ENCODE measurements at places on chromosomes 2 and 18.

GRCh38 chr2:213238753-213239495 is 45.3 kb upstream of the SPAG16 start:
- peak; percentile 89 for DNase-seq

DNA sequence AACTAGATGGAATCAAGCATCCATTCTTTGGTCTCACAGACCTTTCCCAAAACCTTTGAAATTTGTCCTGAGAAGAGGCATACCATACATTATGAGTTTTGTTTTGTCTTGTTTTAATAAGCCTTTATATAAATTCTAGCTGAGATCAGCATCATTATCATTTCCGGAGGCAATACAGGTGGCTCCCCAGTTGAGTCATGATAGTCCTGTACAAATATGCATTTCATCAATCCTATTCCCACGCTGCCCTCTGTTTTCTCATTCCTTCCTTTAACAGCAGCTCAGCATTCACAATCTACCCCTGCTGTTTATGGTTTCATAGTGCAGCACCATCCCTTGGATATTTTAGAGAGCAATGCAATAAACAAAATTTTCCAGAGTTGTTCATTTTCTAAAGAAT is 216.7 kb downstream of the TXNL1 start:
- DNase-seq, result no peak

GRCh38 chr18:28485918-28486317 is 309.0 kb upstream of the CDH2 start:
- no peak for DNase-seq

DNA sequence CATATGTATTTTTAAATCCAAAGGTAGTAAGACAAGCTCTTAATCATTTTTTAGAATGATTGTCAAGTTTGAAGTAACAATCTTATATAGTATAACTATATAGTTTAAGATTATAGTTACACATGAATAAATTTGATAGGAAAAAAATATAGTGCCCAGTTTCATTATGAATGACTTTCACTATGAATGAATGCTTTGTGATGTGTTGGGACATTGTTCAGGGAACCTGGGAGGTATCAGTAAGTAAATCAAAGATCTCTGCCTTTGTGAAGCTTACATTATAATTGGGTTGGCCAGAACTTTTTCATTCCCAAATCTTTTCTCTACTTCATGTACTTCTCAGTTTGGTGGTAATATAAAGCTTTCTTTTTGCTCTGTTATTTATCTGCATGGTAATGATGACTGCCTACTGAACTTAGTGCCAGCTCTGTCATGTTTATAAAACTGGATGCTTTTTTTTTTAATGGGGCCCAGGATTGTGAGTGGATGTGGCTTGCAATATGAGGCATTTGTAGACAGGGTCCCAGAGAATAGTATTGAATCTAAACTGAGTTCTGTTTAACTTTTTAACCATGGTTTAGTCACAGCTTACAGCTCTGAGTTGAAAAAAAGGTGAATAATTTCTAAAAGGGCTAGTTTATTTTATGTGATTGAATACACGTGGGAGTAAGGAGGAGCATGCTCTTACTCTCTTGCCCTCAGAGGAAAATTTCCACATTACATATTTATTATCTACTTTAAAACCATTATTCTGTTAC is 23.3 kb downstream of the GLS start:
- DNase-seq, result no peak

- DNase-seq, result no peak
Observed at GRCh38 chr18:13416208-13416607, 197.6 kb downstream of the LDLRAD4 start.

GRCh38 chr2:176979981-176980710 is 232.4 kb upstream of the HNRNPA3 start:
- no peak for DNase-seq

GRCh38 chr2:205407984-205408383 is 274.3 kb upstream of the NRP2 start:
- DNase-seq, result peak; percentile 75

DNA sequence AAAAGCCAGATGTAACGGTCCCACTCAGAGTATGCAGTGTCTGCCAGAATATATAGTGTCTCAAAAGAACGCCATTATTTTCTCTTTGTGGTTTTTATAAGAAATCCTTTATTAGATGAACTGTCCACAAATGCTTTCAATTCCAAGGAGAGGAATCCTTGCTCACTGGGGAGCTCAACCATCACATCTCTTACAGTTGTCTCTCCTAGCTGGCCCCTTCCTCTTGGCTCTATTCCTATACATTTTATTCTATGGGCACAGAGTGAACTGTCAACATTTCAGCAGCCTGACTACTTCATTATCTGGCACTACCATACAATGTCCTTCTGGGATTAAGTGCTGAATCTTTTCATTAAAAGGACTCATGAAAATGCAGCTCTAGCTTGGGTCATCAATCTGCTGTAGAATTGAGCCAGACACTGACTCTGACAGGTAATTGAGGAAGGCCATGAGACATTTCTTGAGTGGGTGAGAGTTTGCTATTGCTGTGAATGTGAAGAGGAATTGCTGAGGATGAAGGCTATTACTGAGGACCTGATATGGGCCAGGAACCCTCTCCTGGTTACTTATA is 96.5 kb upstream of the THOC1 start:
- DNase-seq, result peak; percentile 16

DNA sequence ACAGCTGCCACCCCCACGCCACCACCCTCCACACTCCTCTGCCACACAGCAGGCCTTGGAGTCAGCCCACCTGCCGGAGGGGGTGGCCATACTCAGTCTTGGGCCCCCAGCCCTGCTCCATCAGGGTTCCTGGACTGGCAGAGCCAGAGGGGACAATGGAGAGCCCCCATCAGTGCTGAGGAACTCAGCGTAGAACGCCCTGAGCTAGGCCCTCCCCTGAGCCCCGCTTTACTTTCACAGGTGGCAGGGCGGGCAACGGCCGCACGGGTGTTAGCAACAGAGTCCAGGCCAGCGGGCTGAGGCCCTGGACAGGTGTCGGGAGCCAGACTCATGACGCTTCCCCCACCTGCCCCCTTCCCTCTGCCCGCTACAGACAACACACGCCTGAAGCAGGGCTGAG is 47.1 kb downstream of the FOSL2 start:
- DNase-seq, result no peak

DNA sequence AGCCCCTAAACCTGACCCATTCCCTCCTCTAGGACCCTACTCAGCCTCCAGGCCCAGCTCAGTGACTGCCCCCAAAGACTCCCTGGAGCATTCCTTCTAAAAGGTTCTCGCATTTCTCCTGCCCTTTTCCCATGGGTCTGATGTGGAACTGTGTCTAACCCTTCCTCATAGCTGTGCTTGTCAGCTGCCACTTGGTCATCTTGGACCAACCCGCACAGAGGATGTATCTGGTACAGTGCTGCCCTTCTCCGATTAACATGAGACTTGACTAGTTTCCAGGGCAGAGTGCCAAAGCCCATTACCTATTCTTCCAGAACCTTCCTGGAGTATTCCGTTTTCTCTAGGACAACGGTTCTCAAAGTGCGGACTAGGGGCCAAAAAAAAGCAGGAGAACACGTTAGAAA is 518 bp upstream of the NFU1 start:
- no peak for DNase-seq

DNA sequence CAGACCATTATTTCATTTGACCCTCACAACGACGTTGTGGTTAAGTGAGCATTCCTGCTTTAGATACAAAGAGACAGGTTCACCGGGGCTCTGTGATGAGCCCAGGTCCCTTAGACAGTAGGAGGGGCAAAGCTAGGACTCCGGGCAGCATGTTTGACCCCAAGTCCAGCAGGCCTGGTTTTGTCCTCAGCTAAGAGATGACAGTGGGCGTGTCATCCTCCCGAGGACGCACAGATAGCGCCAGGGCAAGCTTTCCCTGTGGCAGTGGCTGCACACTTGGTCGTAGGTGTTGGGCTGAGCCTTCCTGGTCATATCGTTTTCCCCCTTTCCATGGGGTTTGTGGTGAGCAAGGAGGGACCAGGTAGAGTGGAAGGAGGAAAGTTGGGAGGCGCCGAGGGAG is 76.3 kb downstream of the MTCL1 start:
- DNase-seq, result no peak

DNA sequence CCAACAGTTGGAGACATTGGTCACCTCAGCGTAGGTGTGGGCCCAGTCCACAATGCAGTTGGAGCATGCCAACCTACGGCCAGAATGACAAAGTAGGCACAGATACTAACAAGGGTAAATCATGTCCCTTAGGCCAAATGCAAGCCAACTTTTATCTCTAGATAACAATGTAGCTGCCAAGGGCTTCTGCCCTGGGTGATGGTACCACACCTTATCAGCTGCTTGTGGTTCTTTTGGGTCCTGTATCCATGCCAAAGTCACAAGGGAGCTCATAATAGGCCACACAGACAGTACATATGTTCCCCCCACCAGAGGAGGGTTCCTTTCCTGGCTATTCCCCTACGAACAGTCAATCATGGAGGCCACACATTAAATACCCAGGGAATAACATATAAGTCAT is 19.1 kb downstream of the PHOSPHO2 start:
- DNase-seq, result no peak

DNA sequence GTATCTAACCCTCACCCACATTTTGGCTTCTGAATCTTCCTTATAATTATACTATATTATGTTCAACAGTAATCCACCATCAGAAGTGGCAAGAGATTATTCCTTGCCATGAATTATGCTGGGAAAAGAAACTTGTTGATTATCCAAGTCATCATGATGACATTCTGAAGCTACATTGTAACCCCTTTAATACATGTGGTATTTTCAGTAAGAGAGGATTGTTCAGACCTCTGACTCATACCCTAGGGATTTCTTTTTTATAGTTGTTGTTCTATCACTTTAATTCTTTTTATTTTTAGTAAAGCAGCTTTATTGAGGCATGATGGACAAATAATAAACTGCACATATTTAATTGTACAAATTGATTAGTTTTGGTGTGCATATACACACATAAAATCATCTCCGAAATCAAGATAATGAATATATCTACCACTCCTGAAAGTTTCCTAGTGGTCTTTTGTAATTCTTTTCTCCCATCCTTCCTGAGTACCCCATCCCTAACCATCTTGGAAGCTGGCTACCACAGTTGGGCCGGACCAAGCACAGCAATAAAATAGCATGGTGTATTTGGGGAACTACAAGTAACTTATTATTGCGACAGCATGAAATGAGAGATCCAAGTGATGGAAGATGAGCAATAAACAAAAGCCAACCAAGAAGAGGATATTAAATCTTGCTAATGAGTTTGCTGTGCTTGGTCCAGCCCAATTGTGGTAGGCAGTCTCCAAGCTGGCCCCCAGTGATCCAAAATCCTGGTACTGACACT is 159.9 kb downstream of the BARD1 start:
- peak; percentile 5 for DNase-seq

GRCh38 chr2:15421753-15422152 is 139.4 kb downstream of the NBAS start:
- DNase-seq, result no peak

DNA sequence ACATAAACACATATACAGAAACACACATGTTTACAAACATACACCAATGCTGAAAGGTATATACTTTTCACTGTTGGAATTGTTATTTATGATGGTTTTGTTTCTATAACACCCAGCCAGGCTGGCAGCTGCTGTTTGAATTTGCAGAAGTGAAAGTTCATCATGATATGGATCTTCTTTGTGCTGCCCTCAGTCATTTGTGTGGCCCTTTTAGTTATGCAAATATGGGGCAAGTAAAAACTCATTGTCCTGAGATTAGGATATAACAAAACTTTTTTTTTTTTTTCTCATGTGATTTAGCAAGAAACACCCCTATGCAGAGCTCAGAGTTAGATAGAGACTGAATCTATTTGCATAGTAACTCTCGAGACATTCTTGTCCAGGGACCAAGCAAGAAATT is 714.1 kb downstream of the KCNJ3 start:
- DNase-seq, result no peak

DNA sequence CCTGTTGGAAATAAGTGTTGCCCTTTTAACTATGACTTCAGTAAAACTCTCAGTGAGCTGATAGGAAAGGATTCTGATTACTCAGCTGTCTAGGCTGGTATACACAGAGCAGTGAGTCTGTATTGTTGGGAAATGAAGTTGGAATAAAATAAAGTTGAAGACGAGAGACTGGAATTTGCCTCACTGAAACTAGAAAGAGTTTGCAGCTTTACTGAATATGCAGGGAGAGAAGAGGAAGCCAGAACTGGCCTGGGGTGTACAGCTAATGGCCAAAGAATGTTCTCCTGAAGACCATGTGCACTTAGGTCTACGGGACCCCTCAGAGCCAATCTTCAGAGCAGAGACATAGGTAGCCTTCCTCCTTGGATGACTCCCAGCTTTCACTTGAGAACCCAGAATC is 26.5 kb downstream of the EIF4E2 start:
- peak; percentile 17 for DNase-seq

GRCh38 chr18:13382366-13382953 is 163.9 kb downstream of the LDLRAD4 start:
- DNase-seq, result peak; percentile 80

DNA sequence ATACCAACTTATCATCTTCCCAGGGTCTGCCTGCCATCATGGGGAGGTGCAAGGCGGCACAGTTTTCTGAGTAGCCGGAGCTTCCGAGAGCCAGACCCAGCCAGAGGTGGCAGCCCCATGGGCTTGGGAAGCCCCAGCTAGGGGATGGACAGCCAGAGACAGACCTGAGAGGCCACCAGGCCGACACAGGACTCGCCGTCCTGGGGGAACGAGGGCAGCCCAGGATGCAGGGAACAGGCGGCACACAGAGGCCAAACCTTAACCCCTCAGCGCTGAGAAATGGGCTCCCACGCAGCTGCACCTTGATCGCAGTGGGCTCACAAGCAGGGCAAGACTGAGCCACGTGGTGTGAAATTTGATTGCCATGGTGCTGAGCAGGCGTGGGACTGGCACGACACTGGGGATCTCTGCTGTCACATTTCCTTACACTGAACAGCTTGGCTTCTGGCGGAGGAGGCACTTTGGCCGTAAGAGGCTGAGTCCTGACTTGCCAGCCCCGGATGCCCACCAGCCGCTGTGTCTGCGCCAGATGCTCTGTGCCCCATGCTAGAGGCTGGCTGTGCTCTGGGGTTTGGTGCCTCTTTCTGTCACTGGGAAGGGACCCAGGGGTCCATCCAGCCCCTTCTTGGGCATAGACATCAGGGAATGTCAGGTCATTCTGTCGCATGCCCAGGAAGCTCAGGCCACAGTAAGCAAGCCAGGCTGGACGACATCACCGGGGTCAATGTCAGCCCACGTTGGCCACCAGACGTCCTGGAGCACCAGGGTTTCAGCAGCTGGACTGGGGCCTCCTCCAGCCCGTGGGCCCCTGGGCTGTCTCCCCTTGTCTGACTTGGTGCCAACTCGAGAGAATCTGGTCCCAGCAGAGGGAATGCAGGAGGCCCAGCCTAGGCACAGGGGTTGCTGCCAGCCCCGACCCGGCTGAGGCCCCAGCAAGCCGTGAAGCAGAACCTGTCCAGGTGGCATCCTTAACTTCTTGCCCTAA is 312.1 kb upstream of the MYT1L start:
- DNase-seq, result no peak

DNA sequence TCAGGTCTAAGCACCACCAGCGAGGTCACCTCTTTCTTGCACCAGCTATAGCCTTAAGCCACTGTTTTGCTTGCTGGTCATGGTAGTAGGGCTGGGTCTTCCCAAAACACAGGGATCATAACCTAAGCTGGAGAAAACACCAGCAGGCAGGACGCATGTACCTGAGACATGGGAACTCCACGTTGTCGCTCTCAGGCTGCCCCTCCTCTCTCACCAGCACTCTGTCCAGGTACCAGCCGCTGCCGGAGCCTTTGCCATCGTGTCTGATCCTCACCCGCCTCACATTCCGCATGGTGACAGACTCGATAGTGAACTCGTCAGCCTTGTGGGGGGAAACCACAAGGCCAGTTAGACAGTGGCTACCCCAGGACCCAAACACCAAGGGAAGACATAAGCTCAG is 79.5 kb downstream of the LOXHD1 start:
- DNase-seq, result no peak

GRCh38 chr2:42196403-42197267 is 27.5 kb downstream of the EML4 start:
- DNase-seq, result peak; percentile 7

GRCh38 chr18:28050545-28050944 is 126.4 kb downstream of the CDH2 start:
- DNase-seq, result no peak

All from fibroblast of gingiva (primary cell).